ENCODE measurements at places on chromosomes 7 and 10.

DNA sequence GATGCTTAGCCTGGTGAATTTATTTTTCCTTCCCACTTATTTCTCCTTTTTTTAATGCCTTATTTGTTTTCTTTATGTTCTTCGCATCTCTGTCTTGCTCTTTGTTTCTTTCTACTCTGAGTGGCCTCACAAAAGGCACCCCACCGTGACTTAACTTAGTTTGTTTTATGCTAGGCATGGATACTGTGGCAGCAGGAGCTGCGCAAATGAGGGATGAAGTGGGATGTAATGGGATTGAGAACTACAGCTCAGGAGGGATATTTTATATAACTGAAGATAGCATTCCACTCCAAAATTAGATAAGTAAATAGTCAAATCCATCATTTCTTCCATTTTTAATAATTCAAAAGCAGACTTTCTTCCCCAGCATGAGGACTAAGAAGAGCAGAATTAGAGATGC, 1.7 kb upstream of the CACNA2D1 start:
- DNase-seq, result no peak

- no peak for DNase-seq
Measured at GRCh38 chr7:47358357-47358756, 223.6 kb downstream of the TNS3 start.

DNA sequence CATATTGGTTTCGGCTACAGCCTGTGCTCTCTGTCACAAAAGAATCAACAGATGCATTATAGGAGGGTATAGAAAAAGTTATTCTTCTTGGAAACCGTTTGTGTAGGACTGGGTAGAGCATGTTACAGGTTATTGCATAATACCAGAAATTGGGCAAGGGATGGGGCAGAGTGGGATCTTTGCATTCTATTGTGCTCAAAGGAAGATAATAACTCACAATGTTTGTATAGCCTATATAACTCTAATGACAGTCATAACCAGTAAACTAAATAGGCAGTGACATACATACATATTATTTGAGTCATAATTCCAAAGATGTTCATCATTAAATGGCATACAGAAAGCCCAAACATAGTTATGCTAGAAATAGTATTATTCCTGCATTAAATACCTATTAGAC, 179.7 kb downstream of the XPNPEP1 start:
- DNase-seq, result no peak

GRCh38 chr10:110418218-110418617, 79.5 kb upstream of the DUSP5 start:
- DNase-seq, result no peak

DNA sequence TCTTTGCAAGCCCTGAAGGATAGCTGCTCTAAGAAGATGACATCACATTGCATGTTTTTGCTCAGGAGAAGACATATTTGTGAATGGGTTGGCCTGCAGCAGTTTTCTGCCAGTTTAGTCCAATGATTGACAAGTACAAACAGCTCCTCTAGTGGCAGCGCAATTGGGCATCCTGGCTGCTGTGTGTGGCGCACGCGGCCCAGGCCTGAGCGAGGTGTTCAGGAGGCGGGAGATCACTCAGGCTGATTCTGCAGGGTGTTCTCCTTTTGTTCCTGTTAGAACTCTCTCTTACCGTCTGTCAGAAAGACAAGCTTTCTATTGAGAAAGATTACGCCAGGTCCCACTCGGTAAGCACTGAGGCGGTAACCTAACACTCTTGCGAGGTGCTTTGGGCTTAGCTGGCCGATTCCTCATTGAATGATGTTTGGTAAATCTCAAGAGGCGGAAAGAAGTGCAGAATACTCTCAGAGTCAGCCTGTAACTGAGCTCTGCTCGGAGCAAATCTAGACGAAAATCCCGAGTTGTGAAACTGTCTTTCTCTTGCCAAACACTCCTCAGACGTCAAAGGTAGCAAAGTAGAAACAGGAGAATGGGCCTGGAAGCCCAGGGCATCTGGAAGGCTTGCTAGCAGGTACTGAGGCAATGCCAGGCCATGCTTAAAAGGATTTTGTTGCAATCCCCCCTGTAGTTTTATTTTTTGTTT, 219.2 kb upstream of the BMPER start:
- no peak for DNase-seq

DNA sequence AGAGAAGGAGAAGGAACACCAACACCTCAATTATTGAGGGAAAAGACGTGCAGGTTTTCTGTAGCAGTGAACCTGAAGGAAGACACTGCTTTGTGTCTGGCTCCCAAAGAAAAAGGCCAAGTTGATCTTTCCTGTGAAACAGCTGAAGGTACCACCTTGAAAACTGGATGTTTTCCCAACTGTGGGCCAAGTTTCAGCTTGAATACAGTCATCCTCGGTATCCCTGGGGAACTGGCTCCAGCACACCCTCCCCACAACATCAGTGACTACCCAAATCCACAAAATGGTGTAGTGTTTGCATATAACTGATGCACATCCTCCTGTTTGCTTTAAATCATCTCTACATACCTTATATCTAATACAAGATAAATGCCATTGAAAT, 297.0 kb upstream of the PITRM1 start:
- no peak for DNase-seq

DNA sequence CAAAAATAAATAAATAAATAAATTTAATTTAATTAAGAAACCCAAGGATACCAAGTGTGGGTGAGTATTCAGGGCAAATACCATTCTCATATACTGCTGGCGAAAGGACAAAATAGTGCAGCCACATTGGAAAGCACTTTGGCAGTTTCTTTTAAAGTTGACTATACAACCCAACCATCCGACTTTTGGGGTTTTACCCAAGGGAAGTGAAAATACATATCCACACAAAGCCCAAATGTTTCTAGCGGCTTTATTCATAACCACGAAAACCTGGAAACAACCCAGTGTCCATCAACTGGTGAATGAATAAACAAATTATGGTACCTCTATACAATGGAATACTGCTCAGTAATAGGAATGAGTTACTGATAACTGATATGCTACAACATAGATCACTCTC, 36.2 kb upstream of the OGDHL start:
- no peak for DNase-seq

GRCh38 chr10:36766415-36766810, 359.0 kb upstream of the ANKRD30A start:
- no peak for DNase-seq

GRCh38 chr10:127962205-127962604, 55.3 kb downstream of the PTPRE start:
- no peak for DNase-seq

- no peak for DNase-seq
Measured at GRCh38 chr10:16950656-16951601, 133.7 kb upstream of the RSU1 start.

GRCh38 chr10:98924526-98924925, 311.1 kb downstream of the HPSE2 start:
- DNase-seq, result no peak

DNA sequence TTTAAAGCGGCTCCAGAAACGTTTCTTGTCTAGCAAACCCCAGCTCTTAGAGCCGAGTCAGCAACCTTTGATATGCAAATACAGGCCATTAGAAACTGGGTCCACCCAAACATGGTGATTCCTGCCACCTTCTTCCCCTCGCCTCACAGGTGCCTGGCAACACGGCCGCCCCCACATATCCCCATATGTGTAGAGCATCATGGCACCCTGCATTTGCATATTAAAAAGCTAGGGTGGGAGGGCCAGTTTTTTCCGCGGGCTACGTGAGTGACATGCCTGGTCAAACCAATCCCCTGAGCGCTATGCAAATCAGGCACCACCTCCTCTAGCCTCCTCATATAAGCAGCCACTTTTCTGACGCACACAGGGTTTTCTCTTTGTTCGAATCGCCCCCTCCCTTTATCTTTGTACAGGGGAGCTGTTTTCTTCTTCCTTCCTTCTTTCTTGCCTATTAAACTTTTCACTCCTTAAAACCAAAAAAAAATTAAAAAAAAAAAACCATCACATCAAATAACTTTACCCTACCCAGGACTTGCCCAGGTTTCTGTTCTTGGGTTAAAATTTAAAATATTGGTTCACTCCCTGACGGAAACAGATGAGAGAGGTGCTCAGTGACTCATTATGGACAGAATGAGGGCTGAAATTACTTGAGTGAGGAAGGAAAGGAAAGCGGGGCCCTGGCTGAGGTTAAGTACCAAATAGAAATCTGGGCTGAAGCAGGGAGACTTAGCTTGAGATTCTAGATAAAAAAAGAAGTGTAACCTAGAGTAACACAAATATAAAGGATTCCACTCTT, 59.8 kb downstream of the COA1 start:
- peak; percentile 72 for DNase-seq

DNA sequence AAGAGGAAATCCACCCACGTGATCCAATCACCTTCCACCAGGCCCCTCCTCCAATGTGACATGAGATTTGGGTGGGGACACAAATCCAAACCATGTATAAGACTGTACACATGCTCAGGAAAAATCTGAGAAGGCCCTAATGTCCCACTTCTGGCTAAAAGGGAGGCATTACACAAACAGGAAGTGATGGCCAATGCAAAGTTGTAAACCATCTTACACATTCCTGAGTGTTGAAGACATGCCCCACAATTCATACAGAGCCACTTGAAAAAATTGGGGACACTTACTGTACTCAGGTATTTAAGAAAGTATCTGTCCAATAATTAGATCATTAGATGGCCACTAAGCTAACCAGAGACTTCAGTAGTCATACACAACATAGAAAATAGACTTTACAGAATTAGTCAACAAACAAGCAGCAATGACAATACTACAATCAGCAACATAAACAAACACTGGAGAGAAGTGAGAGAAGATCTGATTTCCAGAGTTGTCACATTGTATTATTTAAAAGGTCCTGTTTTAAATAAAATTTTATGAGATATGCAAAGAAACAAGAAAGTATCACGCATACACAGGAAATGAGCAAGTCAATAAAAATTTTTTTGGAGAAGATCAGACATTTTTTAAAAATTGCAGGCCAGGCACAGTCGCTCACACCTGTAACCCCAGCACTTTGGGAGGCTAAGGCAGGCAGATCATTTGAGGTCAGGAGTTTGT, 143.3 kb downstream of the DGKI start:
- no peak for DNase-seq

DNA sequence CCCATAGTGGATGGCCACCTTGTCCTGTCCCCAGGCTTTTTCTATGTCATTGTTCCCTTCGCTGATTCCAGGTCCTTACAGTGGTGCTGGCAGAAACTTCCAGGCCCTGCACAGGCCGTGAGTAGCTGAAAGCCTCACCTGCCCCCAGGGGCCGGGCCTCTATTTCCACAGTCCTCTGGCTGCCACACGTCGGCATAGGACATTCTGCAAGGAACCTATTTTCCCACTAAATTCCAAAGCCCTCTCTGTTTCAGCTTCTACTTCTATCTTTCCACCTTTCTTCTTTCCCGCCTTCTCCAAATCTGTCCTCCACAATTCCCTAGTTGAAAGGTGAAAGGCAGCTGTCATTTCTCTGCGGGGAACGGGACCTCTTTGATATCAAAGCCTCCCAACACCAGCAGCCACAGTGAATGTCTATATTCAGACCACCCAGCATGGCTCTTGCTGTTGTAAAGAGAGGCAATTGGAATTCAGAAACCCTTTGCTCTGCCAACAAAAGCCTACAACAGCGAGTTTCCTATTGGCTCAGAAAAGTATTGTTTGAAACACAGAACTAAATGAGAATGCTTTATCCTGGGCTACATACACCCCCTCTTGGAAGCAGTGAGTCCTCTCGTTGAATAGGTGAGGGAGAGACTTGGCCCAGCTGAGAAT, 607.7 kb downstream of the GALNT17 start:
- no peak for DNase-seq

DNA sequence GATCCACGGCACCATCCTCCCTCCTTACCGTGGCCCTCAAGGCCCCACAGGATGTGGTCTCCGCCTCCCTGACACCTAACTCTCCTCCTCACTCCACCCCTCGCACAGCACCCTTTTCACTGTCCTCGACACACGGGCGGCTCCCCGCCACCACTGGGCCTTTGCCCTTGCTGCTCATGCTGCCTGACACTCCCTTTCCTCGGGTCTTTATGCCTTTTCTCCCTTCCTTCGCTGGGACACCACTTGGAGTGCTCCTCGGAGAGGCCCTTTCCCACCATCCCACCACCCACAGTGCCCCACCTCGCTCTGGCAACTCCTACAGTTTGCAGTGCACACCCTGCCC, 7.9 kb upstream of the INMT start:
- no peak for DNase-seq

DNA sequence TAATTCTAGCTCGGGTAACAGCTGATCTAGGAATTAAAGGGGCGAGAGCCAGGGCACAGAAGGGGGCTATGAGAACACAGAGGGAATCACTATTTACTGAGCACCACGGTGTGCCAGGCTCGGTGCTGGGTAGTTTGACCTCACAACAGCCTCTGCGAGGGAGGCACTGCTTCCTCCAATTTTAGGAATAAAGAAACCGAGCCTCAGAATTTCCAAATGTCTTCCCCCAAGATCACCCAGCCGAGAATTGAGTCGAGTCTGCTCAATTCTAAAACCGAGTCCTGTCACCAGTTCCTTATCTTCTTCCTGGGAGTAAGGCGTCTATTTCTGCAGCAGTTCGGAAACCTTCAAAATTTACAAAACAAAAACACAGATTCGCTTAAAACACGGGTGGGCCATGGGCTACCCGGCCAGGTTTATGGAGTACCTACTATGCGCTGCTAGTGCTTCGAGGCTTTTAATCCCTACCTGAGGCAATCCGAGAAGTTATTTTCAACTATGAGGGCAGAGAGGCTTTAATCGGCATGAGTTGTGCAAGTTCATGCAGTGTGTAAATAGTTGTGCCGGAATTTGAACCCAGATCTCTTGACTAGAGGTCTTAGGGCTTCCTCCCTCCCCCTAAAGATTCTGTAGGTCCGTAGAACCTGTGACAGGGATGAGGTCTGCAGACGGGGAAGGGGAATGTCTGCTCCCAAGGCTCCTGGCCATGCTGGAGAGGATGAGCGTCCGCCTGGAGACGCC, 872 bp upstream of the HMX2 start:
- DNase-seq, result no peak

DNA sequence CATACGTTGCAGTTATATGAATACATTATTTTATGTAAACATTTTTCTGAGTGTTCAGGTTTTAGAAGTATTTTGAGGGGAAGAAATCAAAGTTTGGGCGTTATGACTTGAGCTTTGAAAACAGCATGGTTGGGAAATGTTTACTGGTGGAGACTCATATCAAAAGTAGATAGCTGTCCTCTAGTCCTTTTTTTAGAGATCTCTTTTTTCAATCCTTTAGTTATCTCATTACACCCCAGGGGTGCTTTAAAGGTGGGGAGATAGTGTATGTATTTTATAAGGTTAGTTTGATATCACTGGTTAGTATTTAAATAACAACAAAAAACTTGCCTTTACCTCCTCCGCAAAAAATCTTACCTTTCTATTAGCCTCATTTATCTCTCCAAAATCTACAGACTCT, 2.3 kb downstream of the DMTF1 start:
- DNase-seq, result no peak
